ENCODE measurements at places on chromosomes 11 and 22. TPM values are rescaled to one million over a fixed set of nuclear protein-coding genes. Genes with fewer than 3 reads are reported as not detected.
A peak's percentile ranks its signal among the peaks of the same experiment; 100 is the strongest.

DNA sequence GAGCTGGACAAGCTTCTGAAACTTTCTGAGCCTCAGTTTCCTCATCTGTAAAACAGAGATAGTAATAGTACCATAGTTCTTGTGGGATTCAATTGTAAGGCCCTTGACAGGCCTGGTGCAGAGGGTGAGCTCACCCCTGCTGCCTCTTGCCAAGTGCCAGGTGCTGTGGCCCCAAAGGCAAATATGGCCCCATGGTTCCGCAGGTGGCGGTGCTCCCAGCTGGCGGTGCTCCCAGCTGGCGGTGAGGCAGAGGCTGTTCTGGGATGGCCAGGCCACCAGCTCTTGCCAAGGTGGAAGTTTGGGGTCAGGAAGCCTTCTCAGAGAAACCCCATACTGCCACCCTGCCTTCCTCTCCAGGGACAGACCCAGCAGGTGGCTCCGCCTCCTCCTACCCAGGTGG, 8.8 kb downstream of the NPTXR start:
- no peaks in the 10 kb centered on the region for H3K4me1 ChIP-seq
- no peak overlapping the region for H3K27ac ChIP-seq
- peaks cover 5% of the 10 kb centered on the region for H3K27me3 ChIP-seq
- peak; percentile 14 for DNase-seq
- no peak overlapping the region for H3K4me3 ChIP-seq
- H3K36me3 ChIP-seq, result no peaks in the 10 kb centered on the region

DNA sequence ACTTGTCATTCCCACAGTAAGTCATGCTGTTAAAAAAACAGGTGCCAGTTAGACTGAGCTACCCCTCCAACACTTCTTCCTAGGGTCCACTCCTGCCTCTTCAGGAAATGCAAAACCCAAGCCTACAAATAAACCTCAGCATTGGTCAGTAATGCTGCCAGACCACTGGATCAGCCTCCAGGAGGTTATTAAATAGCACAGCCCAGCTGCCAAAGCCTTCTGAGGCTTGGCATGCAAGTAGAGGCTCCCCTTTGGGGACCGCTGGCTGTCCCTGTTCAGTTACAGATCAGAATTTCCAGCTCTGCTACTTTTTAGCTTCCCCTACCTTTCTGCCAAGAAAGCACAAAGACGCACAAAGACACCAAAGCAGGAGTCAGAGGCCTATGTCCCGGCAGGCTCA, 33.3 kb downstream of the ABTB2 start:
- no peak overlapping the region for H3K4me3 ChIP-seq
- no peak overlapping the region for H3K27ac ChIP-seq
- no peaks in the 10 kb centered on the region for H3K27me3 ChIP-seq
- H3K36me3 ChIP-seq, result no peaks in the 10 kb centered on the region
- peaks cover 24% of the 10 kb centered on the region for H3K4me1 ChIP-seq

DNA sequence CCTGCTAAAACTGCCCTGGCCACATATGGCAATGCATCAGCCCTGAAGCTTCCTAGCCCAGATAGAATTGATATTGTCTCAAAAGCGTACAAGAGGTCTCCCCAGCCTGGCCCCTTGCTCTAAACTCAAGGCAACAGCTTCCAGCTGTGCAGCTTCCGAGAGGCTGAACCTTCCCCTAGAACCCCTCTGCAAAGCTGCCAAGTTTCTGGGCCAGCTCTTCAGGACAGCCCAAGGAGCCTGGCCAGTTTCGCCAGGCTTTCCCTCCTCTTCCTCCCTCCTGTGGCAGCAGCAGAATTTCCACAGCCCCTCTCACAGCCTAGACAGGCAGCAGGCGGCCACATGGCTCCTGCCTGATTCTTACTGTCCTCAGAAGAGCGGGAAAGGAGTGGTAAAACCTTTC, 34.5 kb downstream of the NUMA1 start:
- H3K4me1 ChIP-seq, result peaks cover 16% of the 10 kb centered on the region
- peaks cover 11% of the 10 kb centered on the region for H3K36me3 ChIP-seq
- no peak for DNase-seq
- H3K4me3 ChIP-seq, result no peak overlapping the region

GRCh38 chr11:35419184-35419829, at the start of gene SLC1A2:
SLC1A2 (minus strand) TSS chr11:35419558; CDS start chr11:35418966, 592 bp downstream.
- peaks cover 51% of the 10 kb centered on the region for H3K27me3 ChIP-seq
- H3K27ac ChIP-seq, result no peak within 1 kb of the TSS
- H3K4me1 ChIP-seq, result peaks cover 19% of the 10 kb centered on the region
- peak; percentile 43 for DNase-seq
- H3K36me3 ChIP-seq, result no peaks in the 10 kb centered on the region

- peaks cover 69% of the 10 kb centered on the region for H3K36me3 ChIP-seq
- no peaks in the 10 kb centered on the region for H3K4me1 ChIP-seq
- H3K4me3 ChIP-seq, result no peak overlapping the region
- DNase-seq, result peak; percentile 31
These were observed 10.5 kb downstream of the SLC16A8 start for GRCh38 chr22:38073150-38074130.

DNA sequence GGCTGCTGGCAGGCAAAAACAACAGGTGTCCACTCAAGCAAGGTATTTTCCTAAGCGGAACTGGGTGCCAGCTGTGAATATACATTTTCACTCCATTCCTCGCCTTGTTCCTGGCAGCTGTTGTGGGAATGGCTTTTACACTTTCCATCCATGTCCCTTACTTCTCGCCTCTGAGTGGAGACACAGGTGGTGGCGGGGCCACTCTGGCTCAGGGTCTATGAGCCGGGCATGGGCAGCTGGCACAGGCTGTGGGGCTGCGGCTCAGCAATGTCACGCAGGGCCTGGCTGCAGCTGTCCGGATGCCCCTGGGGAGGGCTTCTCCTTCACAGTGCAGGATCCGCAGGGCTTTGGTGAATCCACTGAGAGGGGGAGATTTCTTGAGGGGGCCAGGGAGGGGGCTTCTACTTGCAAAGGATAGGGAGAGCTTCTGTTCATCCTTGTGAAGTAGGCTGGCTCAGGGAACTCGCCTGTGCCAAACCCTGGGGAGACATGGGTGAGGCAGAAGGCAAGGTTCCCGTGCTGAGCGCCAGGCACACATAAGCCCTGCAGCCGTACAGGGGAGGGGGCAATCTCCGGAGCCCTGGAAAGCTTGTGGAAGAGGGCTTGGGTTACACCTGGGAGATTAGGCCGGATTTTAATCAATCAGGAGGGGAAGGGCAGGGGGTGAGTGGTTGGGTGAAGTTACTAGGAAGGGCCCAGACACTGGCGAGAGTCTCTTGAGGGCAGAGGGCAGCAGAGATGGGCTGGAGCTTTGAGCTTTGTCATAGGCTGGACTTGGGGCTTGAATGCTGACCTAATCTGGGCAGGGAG, 45.7 kb downstream of the KCNQ1OT1 start:
- no peak for DNase-seq
- no peaks in the 10 kb centered on the region for H3K4me1 ChIP-seq
- H3K27ac ChIP-seq, result no peak overlapping the region
- H3K4me3 ChIP-seq, result no peak overlapping the region

GRCh38 chr22:42892156-42892555, 35.1 kb upstream of the ARFGAP3 start:
- H3K27ac ChIP-seq, result peak overlapping the region; percentile 74
- H3K27me3 ChIP-seq, result no peaks in the 10 kb centered on the region
- H3K4me3 ChIP-seq, result no peak overlapping the region
- no peak for DNase-seq
- peaks cover 46% of the 10 kb centered on the region for H3K36me3 ChIP-seq
- peaks cover 57% of the 10 kb centered on the region for H3K4me1 ChIP-seq

DNA sequence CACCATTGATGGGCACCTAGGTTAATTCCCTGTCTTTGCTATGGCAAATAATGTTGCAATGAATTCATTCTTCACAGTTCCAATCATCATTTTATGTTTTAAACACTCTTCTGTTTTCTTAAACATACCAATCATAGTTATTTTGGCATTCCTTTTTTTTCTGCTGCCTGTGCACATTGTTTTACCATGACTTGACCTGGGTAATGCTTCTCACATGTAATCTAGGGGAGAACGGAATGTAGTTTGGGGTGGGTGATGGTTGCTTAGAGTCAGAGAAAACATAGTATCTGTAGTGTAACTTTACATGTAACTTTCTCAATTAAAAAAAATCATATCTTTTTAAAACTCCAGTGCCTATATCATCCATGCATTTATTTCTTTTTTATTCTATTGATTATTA, 1945.3 kb upstream of the RAG2 start:
- no peaks in the 10 kb centered on the region for H3K36me3 ChIP-seq
- no peak for DNase-seq
- H3K4me3 ChIP-seq, result no peak overlapping the region
- H3K27ac ChIP-seq, result no peak overlapping the region
- no peaks in the 10 kb centered on the region for H3K4me1 ChIP-seq

DNA sequence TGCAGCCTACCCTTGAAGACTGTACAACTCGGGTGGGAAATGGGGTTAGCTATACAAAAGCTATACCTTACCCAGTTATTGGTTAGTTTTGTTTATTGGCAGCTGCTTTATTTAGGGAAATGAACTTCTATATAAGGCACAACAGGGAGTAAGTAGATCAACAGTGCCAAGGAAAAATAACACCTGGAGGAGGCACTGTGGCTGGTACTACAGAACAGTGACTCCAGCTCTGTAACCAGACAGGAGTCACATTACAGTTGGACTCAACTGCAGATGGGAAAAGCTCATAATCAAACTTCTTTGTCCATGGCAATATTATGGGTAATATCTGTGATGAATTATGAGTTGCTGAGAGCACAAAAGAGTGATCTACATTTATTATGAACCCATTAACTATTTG, 14.0 kb downstream of the P4HA3 start:
- DNase-seq, result no peak
- no peaks in the 10 kb centered on the region for H3K27me3 ChIP-seq
- H3K4me1 ChIP-seq, result no peaks in the 10 kb centered on the region
- no peak overlapping the region for H3K4me3 ChIP-seq

- H3K36me3 ChIP-seq, result no peaks in the 10 kb centered on the region
- H3K4me1 ChIP-seq, result peaks cover 81% of the 10 kb centered on the region
- no peak for DNase-seq
- H3K27me3 ChIP-seq, result no peaks in the 10 kb centered on the region
- H3K4me3 ChIP-seq, result no peak overlapping the region
- H3K27ac ChIP-seq, result peak overlapping the region; percentile 76
These were observed 36.0 kb downstream of the IRAG1 start for GRCh38 chr11:10657308-10658271.

DNA sequence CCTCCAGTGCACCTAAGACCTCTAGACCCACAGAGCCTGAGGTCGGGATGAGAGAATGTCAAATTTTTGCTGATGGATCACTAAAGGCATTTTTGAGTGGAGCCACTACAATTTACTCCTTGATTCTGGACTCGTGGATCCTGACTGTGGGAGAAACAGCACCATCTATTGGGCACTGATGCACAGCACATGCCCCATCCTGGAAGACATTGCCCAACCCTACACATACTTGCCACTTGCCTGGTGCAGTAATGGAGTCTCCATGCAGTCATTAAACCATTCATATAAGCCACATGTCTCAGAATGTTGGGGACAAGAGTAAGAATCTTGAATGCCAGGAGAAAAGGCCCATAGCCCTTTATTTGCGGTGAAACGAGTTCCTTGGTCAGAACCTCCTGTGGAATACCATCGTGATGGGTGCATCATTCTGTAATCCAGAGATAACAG, 103.9 kb downstream of the GGTLC2 start:
- H3K36me3 ChIP-seq, result no peaks in the 10 kb centered on the region
- peaks cover 8% of the 10 kb centered on the region for H3K4me1 ChIP-seq
- H3K27me3 ChIP-seq, result peaks cover 6% of the 10 kb centered on the region
- DNase-seq, result no peak

- no peaks in the 10 kb centered on the region for H3K27me3 ChIP-seq
- no peak for DNase-seq
- no peak overlapping the region for H3K27ac ChIP-seq
- H3K4me3 ChIP-seq, result no peak overlapping the region
- H3K4me1 ChIP-seq, result peaks cover 5% of the 10 kb centered on the region
These were observed 1.8 kb downstream of the TESMIN start for GRCh38 chr11:68749229-68750123.

GRCh38 chr22:29031227-29032011, 30.2 kb downstream of the C22orf31 start:
- H3K27ac ChIP-seq, result peak overlapping the region; percentile 78
- peak overlapping the region; percentile 53 for H3K4me3 ChIP-seq
- no peaks in the 10 kb centered on the region for H3K27me3 ChIP-seq
- H3K4me1 ChIP-seq, result peaks cover 53% of the 10 kb centered on the region

GRCh38 chr11:17748044-17748443, 13.5 kb downstream of the KCNC1 start:
- H3K4me3 ChIP-seq, result no peak overlapping the region
- peaks cover 11% of the 10 kb centered on the region for H3K27me3 ChIP-seq
- no peaks in the 10 kb centered on the region for H3K4me1 ChIP-seq

DNA sequence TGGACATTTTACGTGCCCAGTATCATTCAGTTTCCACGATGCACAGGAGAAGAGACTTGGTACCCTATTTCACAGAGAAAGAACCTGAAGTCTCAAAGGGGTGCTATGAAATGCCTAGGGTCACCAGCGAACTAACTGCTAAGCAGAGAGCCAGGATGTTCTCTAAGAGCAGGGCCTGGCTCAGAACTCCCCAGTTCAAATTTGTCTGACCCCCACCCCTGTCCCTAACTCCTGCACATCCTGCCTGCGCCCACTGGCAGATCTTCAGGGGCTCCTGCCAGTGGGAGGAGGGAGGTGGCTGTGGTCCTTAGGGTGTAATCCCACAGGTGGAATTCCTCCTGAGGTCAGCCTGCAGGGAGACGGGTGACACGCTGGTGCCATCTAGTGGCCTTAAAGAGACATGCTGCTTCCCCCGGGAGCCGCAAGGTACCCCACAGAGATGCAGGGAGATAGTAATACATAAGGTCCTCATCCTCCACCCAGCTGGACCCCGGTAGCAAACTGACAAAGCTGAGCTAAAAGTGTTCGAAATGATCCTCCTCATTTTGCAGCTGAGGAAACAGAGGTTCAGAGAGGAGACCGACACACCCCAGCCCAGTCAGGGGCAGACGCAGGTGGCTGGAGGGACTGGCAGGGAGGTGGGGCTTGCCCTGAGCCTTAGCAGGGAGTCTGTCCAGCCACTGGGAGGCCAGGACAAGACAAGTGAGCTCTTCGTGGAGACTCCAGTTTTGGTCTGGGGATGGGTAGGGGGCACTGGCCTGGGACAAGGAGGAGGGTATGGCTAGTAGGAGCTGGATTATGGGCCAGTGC, 34.1 kb downstream of the MB start:
- no peaks in the 10 kb centered on the region for H3K27me3 ChIP-seq
- no peak overlapping the region for H3K27ac ChIP-seq
- H3K36me3 ChIP-seq, result no peaks in the 10 kb centered on the region
- peaks cover 12% of the 10 kb centered on the region for H3K4me1 ChIP-seq

Gene OR6A2
- 0.18 TPM for total RNA-seq

Gene TMEM121B
- 0.97 TPM for total RNA-seq

Gene TRIM29
- 8.3 TPM for total RNA-seq

Gene DCHS1
- 23.2 TPM for total RNA-seq

Gene CNTF
- total RNA-seq, result 1.9 TPM

Gene PRRG4
- total RNA-seq, result 12.0 TPM

Gene SLC35C1
- 24.7 TPM for total RNA-seq

Measured in lower lobe of right lung (tissue), 2 donors.